ENCODE measurements at places on chromosomes 3 and 15. TPM values are rescaled to one million over a fixed set of nuclear protein-coding genes. Genes with fewer than 3 reads are reported as not detected.
A peak's percentile ranks its signal among the peaks of the same experiment; 100 is the strongest.

DNA sequence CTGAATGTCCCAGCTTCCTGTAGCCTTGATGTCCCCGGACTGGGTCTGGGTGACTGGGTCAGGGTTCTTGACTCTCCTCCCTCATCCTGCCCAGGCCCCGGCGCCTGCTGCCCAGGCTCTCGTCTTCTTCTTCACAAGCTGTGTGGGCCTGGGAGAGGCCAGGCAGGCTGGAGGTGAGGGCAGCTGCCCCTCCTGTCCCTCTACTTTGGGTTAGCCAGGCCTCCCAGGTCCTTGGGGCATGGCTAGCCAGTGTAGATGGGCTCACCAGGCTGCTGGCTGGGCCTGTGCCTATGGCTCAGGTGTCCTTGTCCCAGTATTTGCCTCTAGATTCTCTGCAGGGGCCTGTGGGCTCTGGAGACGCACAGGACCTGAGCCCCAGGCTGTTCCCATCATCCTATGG, 31.8 kb downstream of the TKT start:
- DNase-seq: peak; percentile 83
- no peaks in the 10 kb centered on the region for H3K27me3 ChIP-seq
- H3K27ac ChIP-seq: peak overlapping the region; percentile 72
- peaks cover 8% of the 10 kb centered on the region for H3K4me1 ChIP-seq
- peaks cover 33% of the 10 kb centered on the region for H3K36me3 ChIP-seq

GRCh38 chr3:106711650-106712049, 665.6 kb upstream of the CCDC54 start:
- H3K4me3 ChIP-seq: no peak overlapping the region
- peak overlapping the region; percentile 36 for H3K27ac ChIP-seq
- H3K36me3 ChIP-seq: peaks cover 1% of the 10 kb centered on the region
- no peaks in the 10 kb centered on the region for H3K27me3 ChIP-seq

DNA sequence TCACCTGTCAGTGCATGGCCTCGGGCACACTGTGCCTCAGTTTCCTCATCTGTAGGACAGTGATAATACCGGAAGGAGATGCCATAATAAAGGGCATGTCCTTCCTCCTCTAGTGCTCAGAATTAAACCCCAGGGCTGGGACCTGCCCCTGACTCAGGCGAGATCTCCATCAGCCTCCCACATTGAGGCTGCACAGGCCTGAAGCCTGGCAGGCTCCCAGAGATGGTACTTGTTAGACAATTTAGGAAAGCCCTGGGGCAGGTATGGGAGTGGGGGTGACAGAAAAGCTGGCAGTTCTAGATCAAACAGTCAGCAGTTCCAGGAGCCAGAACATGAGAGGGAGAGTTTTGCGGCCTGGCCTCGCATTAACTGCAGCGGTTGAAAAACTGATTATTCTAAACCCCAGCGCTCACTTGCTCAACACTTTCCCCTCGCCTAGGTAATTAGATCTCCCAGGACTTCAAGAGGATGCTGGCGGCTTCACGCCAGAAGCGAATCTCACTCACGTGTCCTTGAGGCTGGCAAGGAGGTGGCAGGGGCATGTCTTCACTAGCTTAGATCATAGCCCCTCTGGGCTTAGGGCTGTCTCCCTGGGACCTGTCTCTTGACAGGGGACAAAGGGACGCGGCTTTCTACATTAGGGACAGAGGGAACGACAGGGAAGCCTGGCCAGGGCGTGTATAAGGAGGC, 73.1 kb downstream of the ATP2B2 start:
- DNase-seq: no peak
- H3K4me1 ChIP-seq: peaks cover 14% of the 10 kb centered on the region
- H3K27me3 ChIP-seq: peaks cover 18% of the 10 kb centered on the region
- no peak overlapping the region for H3K4me3 ChIP-seq
- no peaks in the 10 kb centered on the region for H3K36me3 ChIP-seq
- no peak overlapping the region for H3K27ac ChIP-seq

DNA sequence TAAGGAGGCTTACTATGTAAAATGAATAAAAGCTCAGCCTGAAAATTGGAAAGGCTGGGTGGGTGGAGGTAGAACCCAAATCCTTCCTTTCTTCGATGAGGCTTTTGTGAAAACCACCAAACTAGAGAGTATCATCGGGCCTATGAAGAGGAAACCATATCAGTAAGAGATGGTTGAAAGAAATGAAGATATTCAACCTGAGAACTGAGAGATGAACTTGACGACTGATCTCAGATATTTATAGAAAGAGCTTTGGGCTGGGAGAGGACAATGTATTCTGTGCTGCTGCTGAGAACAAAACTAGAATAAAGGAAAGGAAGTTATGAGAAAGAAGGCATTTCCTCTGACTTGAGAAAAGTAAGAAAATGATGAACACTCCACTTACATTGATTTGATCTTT, 236.6 kb downstream of the KCNH8 start:
- no peak overlapping the region for H3K27ac ChIP-seq
- H3K4me1 ChIP-seq: no peaks in the 10 kb centered on the region
- no peak overlapping the region for H3K4me3 ChIP-seq
- DNase-seq: no peak
- no peaks in the 10 kb centered on the region for H3K36me3 ChIP-seq
- H3K27me3 ChIP-seq: no peaks in the 10 kb centered on the region

GRCh38 chr15:40943764-40944365, 9.4 kb upstream of the CHAC1 start:
- H3K4me1 ChIP-seq: peaks cover 24% of the 10 kb centered on the region
- H3K27me3 ChIP-seq: peaks cover 2% of the 10 kb centered on the region
- H3K27ac ChIP-seq: no peak overlapping the region
- H3K4me3 ChIP-seq: no peak overlapping the region
- DNase-seq: no peak
- H3K36me3 ChIP-seq: no peaks in the 10 kb centered on the region

SLC27A2 gene
- not detected for total RNA-seq

MCCC1 gene
- 37.9 TPM for total RNA-seq
